Upper lobe of left lung (tissue), 6 donors: ENCODE measurements at places on chromosomes 1 and 21. TPM values are rescaled to one million over a fixed set of nuclear protein-coding genes. Genes with fewer than 3 reads are reported as not detected.

The TIAM1 gene
- total RNA-seq, result 31.9 TPM

The CHI3L2 gene
- total RNA-seq, result 13.2 TPM

The LCE2A gene
- total RNA-seq, result not detected

The UMODL1 gene
- total RNA-seq, result 0.07 TPM

The SLC5A9 gene
- total RNA-seq, result 2.9 TPM

The DNAJC8 gene
- 53.4 TPM for total RNA-seq

The SLAMF1 gene
- total RNA-seq, result 1.9 TPM

The REG4 gene
- total RNA-seq, result not detected

The TTLL7 gene
- 15.6 TPM for total RNA-seq

The MROH9 gene
- 0.67 TPM for total RNA-seq

The CFAP141 gene
- total RNA-seq, result not detected

The RNU1-1 gene
- under 0.01 TPM for total RNA-seq

The LMX1A gene
- 0.67 TPM for total RNA-seq

The NTMT2 gene
- not detected for total RNA-seq

The SELENOF gene
- total RNA-seq, result 57.4 TPM

The MTARC2 gene
- total RNA-seq, result 68.3 TPM
